ENCODE measurements at places on chromosomes 11 and 22.

DNA sequence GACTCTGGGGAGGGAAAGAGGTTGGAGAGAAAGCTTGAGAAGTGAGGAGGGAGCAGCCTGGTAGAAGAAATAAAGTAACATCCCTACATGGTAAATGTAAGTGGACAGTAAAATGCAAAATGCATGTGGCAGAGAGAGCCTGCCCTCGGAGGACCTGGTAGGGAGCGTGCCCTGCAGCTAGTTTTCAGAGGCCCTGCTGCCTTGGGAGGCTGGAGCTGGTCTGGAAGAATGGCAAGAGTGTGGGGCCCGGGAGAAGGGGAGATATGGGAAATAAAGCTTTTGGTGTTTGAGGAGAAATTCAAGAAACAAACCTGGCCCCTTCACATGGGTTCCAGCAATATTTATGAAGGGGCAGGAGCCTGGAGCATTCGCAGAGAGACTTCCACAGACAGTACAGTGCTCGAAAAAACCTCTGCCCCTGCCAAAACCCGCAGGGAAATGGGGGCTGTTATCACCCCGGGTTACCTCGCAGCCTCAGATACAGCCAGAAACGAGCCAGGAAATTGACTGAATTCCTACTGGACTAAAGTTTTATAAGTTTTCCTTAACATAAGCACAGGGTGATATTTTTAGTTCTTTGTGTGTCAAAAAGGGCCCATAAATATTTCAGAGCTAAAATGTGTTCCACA is 363.0 kb downstream of the TENM4 start:
- DNase-seq, result no peak

DNA sequence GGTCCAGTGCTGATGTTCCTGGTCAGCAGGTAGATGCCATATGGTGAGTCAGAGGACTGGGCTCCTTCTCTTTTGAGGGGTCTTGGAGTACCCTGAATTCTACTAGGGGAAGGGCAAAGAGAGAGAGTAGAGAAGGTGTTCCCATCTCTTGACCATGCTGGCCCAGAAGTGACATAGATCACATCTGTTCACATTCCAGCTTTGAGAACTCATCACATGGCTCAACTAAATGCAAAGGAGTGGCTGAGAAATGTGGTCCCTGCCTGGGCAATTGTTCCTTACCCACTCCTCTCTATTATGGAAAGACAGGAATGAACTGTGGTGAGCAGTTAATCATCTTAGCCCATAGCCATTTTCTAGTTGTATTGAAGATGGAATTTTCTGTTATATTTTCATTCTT is 105.4 kb upstream of the TIMP3 start:
- DNase-seq, result no peak

DNA sequence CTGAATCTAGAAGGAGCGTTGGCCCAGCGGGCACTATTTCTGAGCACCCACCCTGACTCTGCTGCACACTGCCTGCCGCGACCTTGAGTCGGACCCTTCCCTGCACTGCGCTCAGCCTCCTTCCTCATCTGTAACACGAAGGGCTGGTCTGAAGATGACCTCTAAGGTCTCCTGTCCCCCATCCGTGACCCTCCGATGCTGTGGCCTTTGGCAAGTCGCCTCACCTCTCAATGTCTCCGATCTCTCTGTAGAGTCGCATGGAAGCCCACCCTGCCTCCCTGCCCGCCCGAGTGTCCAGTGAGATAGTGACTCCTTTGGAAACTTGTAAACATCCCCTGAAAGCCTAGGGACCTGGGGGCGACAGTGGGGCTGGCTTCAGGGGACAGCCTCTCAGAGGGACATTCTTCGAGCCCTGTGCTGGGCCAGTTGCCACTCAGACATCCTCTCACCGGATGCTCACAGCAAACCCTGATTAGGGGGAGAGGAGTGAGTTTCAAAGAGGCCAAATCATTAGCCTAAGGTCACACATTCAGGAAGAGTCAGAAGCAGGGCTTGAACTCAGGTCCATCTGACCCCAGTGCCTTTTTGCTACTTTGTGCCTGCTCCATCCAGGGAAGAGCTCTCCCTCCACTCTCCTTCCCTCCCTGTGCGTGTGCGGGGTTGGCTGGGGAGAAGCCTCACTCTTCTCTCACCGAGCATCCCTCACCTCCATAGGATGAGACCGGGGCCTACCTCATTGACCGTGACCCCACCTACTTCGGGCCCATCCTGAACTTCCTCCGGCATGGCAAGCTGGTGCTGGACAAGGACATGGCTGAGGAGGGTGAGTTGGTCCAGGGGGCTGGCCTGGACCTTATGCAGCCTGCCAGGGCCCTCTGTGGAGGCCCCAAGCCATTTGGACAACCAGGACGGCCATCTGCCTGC is 1.1 kb downstream of the KCTD17 start:
- DNase-seq, result no peak

DNA sequence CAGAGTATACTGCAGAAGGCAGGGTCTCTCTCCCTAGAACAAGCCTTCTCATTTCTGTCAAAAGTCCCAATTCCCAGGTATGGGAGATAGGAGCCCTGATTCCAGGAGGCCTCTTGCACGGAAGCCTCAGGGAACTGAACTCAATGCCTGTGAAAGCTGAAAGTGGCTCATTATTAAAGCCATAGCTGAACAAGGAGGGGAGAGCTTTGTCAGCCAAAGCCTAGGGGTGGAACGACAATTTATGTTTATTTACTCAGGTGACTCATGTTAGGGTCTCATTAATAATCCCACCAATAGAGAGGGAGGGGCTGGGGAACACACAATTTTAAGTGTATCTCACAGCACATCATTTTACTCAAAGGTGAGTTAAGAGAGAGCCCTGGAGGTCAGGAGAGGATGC is 44.9 kb downstream of the DSCAML1 start:
- DNase-seq, result no peak

- DNase-seq, result no peak
Observed at GRCh38 chr11:23959462-23959861, 537.4 kb upstream of the LUZP2 start.

GRCh38 chr11:32297611-32298011 is 137.7 kb downstream of the WT1 start:
- peak; percentile 8 for DNase-seq

DNA sequence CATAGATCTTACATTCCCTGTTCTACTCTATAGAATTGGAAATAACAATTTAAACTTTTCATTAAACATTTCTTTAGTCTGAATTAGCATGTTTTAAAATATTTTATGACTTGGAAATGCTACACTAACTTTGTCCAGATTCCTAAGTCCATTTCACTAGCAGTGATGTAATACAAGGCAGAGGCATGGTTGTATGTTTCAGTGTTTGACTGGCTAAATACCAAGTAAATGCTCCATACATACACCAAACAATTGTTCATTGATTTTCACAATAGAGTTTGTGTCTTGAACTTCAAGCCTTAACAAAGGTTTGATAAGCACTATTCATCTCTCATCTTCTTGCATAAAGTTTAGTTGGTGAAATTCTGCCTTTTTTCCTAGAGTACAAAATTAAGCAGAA is 13.5 kb downstream of the ZBED5 start:
- no peak for DNase-seq

DNA sequence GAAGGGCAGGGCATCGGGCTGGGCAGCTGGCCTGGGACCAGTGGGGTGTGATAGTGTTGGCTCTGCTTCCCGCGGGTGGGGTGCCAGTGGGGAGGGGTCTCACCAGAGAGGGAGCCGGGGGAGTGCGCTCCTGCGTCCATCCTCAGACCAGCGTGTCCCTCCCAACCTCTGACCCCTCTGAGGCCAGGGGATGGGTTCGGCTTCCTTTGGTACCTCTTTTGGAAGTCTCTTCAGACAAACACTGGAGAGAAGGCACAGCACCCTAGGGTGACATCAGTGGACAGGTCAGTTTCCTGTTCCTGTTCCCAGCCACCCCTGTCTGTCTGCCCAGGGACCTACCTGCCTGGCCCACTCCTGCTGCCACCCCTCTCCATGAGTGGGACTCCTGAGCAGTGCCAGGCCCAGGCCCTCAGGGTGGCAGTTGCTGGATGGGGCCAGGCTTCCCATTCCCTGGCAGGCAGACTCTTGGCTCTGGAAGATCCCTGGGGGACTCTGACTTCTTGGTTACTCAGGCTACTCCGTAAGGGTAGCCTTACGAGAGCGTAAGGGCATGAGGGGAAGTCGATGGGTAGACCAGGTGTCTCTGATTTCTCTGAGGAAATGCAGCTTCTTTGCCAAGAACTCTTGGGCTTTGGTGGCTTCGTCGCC is 2.6 kb downstream of the TAGLN start:
- DNase-seq, result no peak

DNA sequence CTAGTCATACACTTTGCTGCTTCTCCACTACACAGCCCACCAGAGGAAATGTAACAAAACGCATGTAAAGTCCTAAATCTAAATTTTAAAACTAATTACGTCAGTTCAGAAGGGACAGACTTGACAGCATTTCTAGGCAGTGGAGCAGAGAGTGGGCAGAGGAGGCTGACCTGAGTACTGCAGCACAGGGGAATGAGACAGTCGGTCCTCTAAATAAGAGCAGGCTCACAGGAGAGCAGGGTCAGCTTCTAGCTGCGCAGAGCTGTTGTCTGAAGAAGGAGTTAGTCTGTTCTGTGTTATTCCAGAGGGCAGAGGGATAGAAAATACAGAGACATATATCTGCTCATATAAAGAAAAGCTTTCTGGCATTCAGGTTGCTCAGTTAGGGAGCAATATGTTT is 40.3 kb downstream of the JHY start:
- no peak for DNase-seq

GRCh38 chr11:96215110-96215782 is 127.7 kb downstream of the MAML2 start:
- no peak for DNase-seq

GRCh38 chr11:79786961-79787360 is 346.1 kb upstream of the TENM4 start:
- DNase-seq, result no peak

DNA sequence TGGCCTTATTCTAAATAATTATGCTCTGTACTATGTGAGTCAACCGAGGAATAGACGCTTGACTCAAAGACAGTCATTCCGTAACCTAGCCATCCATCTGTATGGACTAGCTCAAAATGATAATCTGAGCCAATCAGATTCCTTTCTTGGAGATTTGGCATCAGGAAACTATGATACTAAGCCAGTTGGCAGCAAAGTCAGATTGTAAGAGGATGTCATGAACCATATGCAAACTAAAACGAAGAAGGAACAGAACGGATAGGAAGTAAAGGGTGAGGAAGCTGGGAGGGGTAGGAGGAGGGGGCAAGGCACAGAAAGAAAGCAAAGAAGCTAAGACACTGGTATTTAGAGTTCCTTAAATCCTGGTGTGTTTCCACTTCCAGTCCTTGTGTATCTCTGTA is 10.7 kb upstream of the SESN3 start:
- DNase-seq, result no peak

DNA sequence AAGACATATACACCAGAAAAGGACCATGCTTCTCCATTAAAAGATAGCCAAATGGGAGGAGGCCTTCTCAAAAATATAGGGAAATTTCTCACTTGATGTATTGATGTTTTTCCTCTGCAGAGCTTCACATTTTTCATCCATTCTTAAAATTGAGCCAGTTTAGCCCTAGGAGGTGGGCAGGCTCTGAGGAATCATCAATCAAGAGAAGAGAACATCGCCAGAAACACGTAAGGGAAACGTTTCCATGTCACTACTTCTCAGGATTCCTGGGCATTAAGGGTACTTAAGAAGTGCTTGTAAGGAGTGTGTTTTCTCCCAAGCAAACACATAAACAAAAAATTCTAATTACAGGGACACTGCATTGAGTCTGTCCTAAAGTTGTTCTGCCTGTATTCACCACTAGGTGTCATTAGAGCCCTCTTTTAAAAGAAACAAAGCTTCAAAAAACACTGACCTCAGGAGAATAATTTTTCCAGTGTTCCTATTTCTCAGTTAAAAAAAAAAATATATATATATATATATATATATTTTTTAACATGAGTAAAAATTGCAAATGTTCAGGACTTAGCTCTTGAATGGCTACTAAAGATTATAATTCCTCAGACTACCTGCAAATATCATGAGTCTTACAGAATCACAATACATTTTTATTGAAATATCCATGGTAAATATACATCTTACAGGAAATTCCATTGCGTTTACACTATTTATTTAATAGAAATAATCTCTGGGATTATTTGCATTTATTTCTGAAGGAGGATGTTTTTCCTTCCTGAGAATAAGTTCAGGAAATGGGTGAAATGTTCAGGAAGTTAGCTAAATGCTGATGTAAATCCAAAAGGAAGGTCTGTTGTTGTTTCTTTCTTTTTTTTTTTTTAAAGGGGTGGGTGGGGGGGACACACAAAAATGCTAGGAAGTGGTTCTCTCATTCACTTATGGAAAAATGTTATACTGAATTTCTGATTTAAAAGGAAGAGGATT is 16.0 kb downstream of the FZD4 start:
- peak; percentile 2 for DNase-seq

GRCh38 chr11:118834427-118835028 is 43.6 kb upstream of the DDX6 start:
- no peak for DNase-seq

DNA sequence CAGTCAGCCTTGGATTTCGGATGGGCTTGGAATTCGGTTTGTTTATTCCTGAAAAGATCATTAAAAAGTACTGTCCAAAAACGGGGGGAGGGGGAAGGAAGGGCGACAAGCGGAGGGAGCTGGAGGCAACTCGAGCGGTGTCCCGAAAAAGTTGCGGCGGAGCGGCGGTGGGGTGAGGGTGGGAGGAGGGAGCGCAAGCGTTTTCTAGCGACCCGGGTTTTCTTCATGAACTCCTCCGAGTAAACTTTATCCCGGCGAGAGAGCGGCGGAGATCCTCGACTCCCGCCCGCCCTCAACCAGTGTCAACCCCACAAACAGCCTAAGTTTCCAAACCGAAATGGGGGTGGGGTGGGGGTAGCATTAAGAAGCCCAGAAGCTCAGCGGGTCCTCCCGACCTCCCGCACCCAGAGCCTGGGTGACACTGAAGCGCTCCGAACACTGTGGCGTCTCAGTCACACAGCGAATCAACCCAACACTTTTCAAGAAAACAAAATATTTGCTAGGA is 133.0 kb upstream of the C11orf58 start:
- DNase-seq, result no peak

DNA sequence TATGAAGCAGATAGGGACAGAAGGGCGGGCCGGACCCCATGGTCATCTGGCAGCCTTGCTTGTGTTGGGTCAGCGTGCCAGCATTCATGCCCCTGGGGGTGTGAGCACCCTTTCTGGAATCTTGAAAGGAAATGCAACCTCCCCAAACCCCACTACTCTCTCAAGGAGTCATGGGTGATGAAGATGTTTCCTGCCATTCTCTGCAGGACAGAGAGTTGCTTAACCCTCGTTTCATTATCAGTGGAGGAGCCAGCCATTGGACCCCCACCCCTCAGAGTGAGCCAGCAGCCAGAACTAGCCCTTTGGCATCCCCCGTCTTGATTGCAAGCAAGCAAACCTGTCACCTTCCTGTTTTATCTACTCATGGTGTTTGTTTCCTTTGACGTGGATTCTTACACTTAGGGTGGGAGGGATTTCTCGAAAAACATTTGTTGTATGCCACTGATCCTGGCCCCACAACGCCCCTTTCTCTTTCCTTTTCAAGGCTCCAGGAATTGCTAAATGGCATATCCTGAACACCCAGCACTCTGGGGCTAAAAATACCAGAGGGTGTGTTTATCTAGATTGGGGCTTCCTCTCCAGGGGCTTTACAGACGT is 258.3 kb downstream of the ETS1 start:
- no peak for DNase-seq
